ENCODE measurements at places on chromosomes 5 and 9. TPM values are rescaled to one million over a fixed set of nuclear protein-coding genes. Genes with fewer than 3 reads are reported as not detected.

- DNase-seq: no peak
Measured at GRCh38 chr5:2732850-2733249, 18.6 kb downstream of the IRX2 start.

DNA sequence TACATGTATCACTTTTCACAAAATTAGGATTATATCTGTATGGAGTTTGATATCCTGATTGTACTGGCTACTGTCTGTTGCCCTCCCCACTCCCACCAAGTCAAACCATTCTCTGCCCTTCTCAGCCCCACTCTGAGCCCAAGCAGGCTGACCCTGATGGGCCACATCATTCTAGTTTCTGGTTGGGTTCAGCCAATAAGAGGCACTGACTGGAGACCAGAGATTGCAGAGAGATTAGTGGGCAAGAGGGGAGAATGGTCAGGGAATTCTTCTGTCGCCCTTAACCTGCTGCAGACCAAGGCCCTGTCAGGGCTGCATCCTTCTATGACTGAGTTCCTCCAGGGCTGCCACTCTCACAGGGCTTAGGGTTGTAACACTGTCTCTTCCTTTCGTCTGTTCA is 2.7 kb downstream of the HSPB3 start:
- DNase-seq: no peak

DNA sequence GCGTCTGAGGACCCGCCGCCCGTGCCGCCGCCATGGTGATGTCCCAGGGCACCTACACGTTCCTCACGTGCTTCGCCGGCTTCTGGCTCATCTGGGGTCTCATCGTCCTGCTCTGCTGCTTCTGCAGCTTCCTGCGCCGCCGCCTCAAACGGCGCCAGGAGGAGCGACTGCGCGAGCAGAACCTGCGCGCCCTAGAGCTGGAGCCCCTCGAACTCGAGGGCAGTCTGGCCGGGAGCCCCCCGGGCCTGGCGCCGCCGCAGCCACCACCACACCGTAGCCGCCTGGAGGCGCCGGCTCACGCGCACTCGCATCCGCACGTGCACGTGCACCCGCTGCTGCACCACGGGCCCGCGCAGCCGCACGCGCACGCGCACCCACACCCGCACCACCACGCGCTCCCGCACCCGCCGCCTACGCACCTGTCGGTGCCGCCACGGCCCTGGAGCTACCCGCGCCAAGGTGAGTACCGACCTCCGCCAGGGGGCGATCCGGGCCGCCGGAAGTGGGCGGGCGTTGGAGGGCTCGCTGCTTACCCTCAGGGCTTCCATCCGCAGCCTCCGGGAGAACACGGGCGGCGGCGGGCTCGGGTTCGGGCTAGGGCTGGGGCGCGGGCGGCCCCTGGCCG is 8.5 kb downstream of the PRR7 start:
- DNase-seq: peak; percentile 36

- DNase-seq: no peak
Measured at GRCh38 chr5:6903934-6904333, 190.7 kb downstream of the TENT4A start.

DNA sequence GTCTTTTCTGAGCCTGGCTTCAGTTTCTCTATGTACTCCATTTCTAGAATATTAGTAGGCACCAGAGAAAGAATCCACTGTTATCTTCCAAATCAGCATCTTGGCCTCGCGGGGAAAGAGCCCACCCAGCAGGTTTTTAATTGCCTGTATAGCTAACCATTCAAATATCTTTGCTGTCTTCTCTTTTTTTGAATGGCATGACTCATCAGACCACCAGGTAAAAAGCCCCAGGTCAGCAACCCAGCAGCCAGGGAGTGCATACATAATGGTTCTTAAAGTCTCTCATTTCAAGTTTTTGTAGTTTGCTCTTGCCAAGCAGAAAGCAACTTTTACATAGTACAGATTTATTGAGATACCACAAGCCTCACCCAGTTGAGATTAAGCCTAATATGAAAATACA is 50.7 kb downstream of the TMEM167A start:
- no peak for DNase-seq

LPCAT1 gene
- 25.1 TPM for total RNA-seq

GLIPR2 gene
- 28.6 TPM for total RNA-seq

DNA sequence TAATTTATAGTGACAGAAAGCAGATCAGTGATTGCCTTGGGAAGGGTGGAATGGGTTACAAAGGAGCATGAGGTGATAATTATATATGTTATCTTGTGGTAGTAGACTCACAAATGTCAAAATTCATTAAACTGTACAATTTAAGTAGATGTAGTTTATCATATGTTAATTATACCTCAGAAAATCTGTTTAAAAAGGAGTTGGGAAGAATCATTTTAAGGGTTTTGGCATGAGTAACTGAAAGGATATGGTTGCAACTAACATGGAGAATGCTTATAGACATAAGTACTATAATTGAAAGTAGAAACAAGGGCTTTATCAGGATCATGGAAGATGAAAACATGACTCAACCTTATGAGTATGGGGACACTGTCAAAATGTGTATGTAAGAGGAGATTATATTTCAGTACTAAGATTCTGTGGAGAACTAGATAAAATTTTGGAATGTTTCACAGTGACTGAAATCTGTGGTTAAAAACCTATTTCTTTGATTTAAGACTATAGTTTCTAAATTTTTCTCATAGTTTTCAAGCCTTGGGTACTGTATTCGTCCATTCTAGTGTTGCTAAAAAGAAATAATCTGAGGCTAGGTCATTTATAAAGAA is 73.3 kb downstream of the FCHO2 start:
- DNase-seq: no peak

DNA sequence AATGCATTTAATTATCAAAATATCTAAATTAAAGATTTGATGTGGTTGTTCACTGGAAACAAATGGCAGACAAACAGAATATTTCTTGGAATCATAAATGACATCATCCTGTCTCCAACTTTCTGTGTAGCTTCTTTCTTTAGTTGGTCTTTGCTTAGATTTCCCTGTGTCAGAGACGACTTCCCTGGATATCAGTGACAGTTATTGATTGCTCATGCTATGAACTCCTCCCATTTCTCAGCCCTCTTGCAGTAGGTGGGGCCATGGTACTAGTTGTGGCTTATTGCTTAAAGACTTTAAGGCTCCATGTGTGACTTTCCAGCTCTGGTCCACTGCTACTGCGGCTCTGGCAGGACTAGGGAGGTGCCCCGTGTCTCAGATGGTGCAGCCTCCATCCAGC is 592.6 kb downstream of the MTRR start:
- no peak for DNase-seq

- DNase-seq: no peak
Measured at GRCh38 chr5:111781200-111781599, 24.2 kb upstream of the NREP start.

SPATA31E1 gene
- total RNA-seq: not detected

CMBL gene
- 16.9 TPM for total RNA-seq

- no peak for DNase-seq
Measured at GRCh38 chr5:72634444-72634843, 127.2 kb upstream of the ZNF366 start.

STING1 gene
- 16.6 TPM for total RNA-seq

IL4 gene
- not detected for total RNA-seq

PCDHA11 gene
- 0.39 TPM for total RNA-seq

DNA sequence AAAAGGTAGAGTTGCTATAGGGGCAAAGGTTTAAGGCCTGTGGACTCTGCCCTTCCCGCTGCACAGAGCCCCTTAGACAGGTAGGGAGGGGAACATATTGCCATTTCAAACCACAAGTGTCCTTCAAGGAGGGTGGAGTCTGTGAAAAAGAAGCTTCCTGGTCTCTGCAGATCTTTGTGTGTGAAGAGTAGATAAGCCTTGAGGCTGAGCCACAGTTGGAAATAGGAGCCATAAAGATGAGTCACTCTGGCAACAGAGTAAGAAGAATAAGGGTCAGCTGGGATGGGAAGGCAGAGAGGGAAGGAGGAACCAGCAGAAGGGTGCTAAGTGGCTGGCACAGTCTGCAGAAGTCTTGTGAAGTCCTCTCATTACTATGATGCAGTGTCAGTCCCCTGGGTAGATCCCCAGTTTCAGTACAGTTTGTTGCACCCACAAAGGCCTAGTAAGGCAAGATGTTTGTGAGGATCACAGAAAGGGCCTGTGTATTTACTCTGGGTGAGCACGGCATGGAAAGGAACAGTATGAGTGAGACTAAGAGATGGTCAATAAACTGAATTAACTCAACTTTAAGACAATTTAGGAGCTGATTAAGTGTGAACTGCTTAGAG is 18.1 kb downstream of the GRXCR2 start:
- DNase-seq: no peak

GRCh38 chr9:75669721-75670120 is 220.8 kb upstream of the PCSK5 start:
- no peak for DNase-seq

DNA sequence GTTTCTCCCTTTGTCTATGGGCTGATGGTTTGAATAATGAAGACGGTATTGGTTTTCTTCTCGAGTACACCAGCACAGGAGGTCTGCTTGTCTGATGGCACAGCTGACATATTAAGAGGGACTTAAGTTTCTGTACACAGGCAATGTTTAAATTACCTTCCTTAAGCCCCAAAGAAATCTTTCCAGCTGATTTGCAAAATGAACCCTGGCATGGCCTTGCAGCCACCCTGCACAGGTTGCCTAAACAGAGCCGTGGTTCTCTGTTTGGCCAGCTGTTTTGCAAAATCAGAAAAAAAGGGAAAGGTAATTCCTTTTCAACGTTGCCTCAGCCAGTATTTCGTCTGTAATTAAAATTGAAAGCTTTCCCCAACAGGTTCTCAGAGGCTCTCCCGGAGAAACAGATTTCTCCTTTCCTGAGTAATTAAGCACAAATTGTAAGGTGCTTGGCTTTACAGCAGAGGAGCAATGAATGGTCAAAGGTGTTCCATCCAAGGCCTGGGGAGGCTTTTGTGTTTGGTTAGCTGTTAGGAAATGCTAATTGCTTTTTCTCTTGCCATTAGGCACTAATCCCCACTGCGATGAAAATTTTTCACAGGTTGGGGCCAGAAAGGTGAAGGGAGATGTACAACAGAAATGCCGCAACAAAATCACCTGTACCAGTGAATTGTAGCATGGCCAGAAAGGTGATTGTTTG is 138.9 kb downstream of the RASEF start:
- no peak for DNase-seq

DNA sequence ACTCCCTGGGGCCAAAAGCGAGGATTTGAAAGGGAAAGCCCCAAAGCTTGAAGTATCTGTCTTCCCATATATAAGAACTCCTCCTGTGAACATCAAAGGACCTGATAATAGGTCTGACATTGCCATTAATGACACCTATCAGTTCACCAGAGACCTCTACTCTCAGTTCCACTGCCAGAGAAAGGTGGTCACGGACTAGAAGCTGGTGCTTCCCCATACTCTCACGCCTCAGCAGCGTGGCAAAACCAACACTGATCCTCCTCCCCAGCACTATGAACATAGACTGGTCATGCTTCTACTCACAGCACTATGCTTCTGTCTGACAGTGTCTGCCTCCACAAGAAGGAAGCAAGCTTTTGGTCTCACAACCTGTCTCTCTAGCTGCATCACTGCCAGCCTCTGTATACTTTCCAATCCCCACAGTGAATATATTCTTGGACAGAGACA is 37.9 kb downstream of the NRG2 start:
- no peak for DNase-seq

DNA sequence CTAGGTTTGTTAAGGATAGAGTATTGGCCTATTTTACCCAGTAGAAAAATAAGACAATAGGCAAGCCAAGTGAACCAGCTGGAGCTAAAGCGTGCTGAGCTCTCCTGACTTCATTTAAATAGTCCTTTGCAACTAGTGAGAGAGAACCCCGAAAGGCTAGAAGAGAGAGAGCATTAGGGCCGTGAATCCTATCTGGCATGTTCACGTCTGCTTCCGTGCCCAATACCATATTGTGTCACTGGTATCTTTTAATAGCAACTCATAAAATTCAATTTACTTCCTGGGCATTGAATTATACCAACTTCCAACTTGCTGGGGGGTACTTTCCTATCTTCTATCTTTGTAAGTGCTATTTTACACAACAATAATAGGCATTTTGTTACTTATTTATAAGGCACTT is 13.8 kb downstream of the DNAJC18 start:
- DNase-seq: no peak

DNA sequence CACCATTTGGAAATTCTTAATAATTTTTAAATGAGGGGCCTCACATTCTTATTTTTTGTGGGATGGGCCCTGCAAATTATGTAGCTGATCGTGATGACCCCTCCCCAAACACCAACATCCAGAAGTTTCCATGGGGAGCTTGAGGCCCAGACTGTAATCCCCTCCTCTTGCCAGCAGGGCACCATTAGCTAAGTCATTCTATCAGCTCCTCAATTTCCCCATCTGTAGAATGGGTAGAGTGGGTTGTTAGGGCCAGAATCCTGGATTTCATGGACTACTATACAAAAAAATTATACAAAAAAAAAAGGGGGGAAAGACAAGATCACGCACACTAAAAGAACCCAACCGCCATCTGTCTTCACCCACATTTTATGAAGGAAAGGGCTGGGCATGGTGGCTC is 38.4 kb downstream of the SHB start:
- DNase-seq: no peak

NSG2 gene
- total RNA-seq: 3.1 TPM

TMEM174 gene
- not detected for total RNA-seq

DNA sequence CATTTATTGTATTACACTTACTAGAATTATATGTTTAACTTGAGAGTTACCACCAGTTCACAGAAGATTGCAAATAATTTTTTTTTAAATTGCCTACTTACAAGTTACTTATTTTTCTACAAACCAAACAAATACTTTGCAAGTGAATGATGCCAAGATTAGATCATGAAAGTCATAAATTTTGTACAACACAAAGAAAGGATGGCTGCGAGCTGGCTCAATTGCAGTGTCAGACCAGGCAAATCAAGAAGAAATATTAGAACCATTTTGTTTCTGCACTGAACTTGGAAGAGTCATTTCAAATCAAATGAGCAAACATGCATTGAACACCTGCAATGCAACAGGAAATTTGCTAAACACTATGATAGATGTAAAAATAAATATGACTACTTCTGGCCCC is 97.3 kb downstream of the PLCXD3 start:
- DNase-seq: no peak

- DNase-seq: peak; percentile 23
Measured at GRCh38 chr5:133245191-133246052, 193.6 kb downstream of the HSPA4 start.

FAM163B gene
- total RNA-seq: not detected

GPR150 gene
- total RNA-seq: not detected

SMARCA2 gene
- total RNA-seq: 180 TPM

- no peak for DNase-seq
Measured at GRCh38 chr9:6877671-6878161, 119.9 kb downstream of the KDM4C start.

DNA sequence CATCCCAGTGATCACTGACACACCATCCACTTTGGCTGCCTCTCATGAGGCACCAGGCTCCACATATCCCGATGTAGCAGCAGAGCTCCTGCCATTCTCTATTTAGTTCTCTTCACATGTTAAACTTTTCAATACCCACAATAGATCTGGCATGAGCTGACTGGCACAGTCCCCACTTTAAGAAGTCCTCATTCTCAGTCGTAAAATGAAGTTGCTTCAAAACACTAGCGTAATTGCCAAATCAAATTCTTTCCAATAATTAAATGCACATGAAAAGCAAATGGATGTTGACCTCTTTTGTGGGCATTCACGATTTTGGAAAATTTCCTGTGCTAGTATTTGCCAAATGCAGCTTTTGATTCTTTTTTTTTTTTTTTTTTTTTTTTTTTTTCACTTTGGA is 32.4 kb downstream of the HAPLN1 start:
- no peak for DNase-seq

ECM2 gene
- total RNA-seq: 77.1 TPM

AMBP gene
- total RNA-seq: 0.30 TPM
